GM23338 (cell line): ENCODE measurements at places on chromosomes 11 and 22. TPM values are rescaled to one million over a fixed set of nuclear protein-coding genes. Genes with fewer than 3 reads are reported as not detected.

SPTY2D1 gene
- 5.4 and 5.9 TPM in 2 replicates for polyA plus RNA-seq

HTR3B gene
- not detected in 2 replicates for polyA plus RNA-seq

BSCL2 gene
- polyA plus RNA-seq = 81.7 and 91.5 TPM in 2 replicates

SLC16A8 gene
- polyA plus RNA-seq = 0.52 and 0.56 TPM in 2 replicates

OR52E1 gene
- not detected in 2 replicates for polyA plus RNA-seq

LRRC55 gene
- polyA plus RNA-seq = 0.10 and 0.15 TPM in 2 replicates

PRSS23 gene
- polyA plus RNA-seq = 2.1 and 3.9 TPM in 2 replicates

GLB1L2 gene
- 2.9 and 3.3 TPM in 2 replicates for polyA plus RNA-seq

CRYBA4 gene
- 1.2 and 1.5 TPM in 2 replicates for polyA plus RNA-seq

RASD2 gene
- 1.2 and 1.5 TPM in 2 replicates for polyA plus RNA-seq
